A172 (cell line): ENCODE measurements at places on chromosomes 5 and 9. TPM values are rescaled to one million over a fixed set of nuclear protein-coding genes. Genes with fewer than 3 reads are reported as not detected.

The GDA gene
- total RNA-seq: not detected in 2 replicates

GRCh38 chr5:109612278-109612905 is 77.3 kb upstream of the MAN2A1 start:
- DNase-seq: no peak

The LRRTM2 gene
- not detected in 2 replicates for total RNA-seq

GRCh38 chr5:135012951-135013391 is 21.1 kb downstream of the PITX1 start:
- DNase-seq: no peak

The PCDHGA1 gene
- 1.5 and 1.6 TPM in 2 replicates for total RNA-seq
